NCI-H1436 treated with DMSO at 0.1 percent for 48 hours (cell line): ENCODE measurements at places on chromosomes 1 and 21.

DNA sequence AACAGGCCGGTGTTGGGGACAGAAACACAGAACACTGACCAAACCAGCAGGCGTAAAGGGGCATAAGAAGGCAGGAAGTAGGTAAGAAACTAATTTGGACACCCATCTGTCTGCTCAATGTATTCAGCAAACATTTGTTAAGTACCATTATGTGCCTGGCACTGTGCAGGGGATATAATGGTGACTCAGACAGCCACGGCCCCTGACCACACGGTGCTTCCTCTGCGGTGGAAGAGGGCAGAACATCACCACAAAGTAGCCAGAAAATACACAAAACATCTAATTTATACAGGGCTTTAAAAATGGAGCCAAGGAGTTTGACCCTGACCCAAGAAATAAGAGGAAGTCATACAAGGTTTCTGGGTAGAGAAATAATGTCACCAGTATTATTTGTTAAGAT is 12.9 kb downstream of the DNAJC11 start:
- DNase-seq, result no peak

GRCh38 chr1:92968138-92969032 is 7.1 kb upstream of the DIPK1A start:
- no peak for DNase-seq

DNA sequence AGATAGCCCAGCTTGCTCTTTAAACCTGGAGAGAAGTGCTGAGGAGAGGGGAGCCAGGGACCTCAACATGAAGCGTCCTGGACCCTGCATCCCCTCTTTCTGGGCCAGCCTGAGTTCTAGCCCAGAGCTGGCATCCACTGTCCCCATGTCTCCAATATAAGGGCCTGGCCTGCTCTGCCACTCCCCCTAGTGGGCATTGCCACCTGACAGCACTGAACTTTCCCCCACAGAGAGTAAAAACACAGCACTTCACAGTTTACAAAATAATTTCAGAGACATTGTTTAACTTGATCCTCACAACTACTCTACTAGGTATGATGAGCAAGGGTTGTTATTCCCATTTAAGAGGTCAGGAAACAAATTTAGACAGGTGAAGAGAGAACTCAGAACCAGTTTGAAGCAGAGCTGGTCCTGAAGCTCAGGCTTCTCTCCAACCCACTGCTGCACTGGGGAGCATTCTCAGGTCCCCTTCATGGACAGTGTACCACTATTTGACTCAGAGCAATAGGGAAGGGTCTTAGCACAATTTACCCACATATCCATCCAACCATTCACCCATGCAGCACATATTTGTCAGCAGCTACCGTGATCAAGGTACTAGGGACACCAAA is 151.2 kb downstream of the DMRTA2 start:
- DNase-seq, result no peak

DNA sequence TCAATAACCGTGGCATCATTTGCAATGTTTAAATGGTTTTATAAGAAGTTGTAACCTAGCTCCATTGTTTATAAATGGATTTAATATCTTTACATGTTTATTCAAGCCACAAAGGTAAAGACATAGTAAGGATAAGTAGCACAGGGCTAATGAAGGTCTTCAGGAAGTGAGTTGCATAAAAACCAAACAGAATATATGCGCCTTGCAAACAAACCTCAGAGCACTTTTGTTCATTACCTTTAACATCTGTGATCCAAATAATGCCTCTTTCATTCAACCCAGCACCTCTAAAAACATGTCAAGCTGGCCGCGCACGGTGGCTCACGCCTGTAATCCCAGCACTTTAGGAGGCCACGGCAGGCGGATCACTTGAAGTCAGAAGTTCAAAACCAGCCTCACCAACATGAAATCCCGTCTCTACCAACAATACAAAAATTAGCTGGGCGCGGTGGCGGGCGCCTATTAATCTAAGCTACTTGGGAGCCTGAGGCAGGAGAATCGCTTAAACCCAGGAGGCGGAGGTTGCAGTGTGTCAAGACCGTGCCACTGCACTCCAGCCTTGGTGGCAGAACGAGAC is 25.3 kb downstream of the BRINP3 start:
- DNase-seq, result no peak

DNA sequence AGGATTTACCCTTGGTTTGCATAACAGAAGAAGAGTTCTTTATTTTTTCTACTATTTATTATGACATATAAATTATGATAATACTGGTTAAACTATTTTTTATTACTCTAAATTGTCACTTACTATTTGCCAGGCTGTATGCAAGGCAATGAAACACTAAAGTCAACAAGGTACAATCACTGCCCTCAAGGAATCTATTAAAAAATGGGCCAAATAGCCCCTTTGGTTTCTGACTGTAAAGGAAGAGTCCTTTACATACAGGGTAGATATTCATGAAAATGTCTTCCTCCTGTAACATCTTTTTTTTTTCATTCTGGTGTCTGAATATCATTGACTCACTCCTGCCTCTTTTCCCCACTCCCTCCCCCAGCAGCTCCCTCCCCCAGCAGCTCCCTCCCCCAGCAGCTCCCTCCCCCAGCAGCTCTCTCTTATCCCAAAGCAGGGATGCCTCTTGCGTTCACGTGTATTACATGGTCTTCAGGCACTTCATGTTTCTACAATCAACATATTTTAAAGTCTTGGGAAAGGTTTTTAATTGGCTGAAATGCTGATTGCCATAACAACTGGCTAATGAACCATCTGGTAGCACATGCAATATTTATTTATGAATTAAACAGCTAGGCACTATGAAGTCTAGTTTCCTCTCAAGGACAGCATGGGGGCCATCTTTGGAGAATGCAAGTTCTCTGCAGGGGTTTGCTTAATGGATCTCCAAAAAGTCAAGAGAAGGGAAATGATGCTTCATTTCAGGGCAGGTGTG is 400.4 kb upstream of the PLXNA2 start:
- no peak for DNase-seq
